Activated CD8-positive, alpha-beta memory T cell treated with anti-CD3 and anti-CD28 coated beads for 1 hour (primary cell): ENCODE measurements at places on chromosomes 5 and 9.

DNA sequence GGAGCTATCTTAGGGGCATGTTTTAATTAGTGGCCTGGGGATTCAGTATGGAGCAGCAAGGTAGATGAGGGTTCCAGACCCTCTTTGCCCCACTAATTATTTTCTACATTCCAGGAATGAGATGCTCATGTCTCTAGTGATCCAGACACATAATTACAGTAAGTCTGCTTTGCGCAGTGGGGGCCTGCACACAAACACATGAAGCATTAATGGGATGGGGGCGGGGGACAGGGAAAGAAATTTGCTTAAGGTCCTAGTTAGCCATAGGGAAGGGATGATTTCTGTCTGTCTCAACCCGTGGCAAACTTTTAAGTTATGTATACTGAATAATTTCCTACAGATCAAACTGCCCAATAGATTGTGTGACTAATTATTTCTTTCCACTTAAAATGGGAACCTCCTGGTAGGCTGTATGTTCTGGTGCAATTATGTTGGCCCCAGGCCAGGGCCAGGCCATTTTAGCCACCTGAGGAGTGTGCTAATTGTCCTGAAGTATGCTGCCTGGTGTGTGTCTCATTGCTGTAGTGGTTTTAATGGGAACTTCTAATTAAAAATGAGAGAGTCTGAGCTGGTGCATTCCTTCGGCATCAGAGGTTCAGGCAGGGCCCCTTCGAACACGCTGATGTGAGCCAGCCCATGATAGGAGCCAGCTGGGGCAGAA is 134.4 kb downstream of the PTTG1 start:
- DNase-seq: no peak

- DNase-seq: no peak
Measured at GRCh38 chr5:143140492-143141203, 262.8 kb downstream of the NR3C1 start.

GRCh38 chr9:137011156-137011555 is 14.8 kb upstream of the CLIC3 start:
- no peak for DNase-seq

- DNase-seq: no peak
Measured at GRCh38 chr9:124206391-124206790, 51.4 kb upstream of the NEK6 start.

DNA sequence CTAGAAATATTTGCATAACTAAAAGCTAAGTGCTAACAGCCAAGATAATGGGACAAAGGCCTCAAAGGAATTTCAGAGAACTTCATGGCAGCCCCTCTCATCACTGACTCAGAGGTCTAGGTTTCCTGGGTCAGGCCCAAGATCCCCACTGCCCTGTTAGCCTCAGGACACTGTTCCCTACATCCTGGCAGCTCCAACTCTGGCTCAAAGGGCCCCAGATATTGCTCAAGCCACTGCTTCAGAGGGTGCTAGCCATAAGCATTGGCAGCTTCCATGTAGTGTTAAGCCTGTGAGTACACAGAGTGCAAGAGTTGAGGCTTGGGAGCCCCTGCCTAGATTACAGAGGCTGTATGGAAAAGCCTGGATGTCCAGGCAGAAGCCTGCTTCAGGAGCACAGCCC is 998.1 kb downstream of the TLE1 start:
- DNase-seq: no peak

GRCh38 chr5:1438871-1439270 is 6.4 kb downstream of the SLC6A3 start:
- no peak for DNase-seq
